ENCODE measurements at places on chromosomes 11 and 22. TPM values are rescaled to one million over a fixed set of nuclear protein-coding genes. Genes with fewer than 3 reads are reported as not detected.

LUZP2 gene
- total RNA-seq, result 1.5 TPM

ASPHD2 gene
- total RNA-seq, result 3.4 TPM

SMCO4 gene
- total RNA-seq, result 11.4 TPM

DDI1 gene
- total RNA-seq, result not detected

ARHGAP42 gene
- 1.4 TPM for total RNA-seq

ANKK1 gene
- not detected for total RNA-seq

LRRC74B gene
- total RNA-seq, result not detected

TEX12 gene
- total RNA-seq, result not detected

PAK1 gene
- total RNA-seq, result 31.3 TPM

DAGLA gene
- 1.4 TPM for total RNA-seq

SMIM35 gene
- total RNA-seq, result not detected

CRKL gene
- total RNA-seq, result 23.1 TPM

DNAJB13 gene
- 0.79 TPM for total RNA-seq

IGF2 gene
- total RNA-seq, result not detected

GLB1L3 gene
- total RNA-seq, result not detected

GRCh38 chr22:49969751-49970527, 9.4 kb downstream of the PIM3 start:
- DNase-seq, result no peak

DNA sequence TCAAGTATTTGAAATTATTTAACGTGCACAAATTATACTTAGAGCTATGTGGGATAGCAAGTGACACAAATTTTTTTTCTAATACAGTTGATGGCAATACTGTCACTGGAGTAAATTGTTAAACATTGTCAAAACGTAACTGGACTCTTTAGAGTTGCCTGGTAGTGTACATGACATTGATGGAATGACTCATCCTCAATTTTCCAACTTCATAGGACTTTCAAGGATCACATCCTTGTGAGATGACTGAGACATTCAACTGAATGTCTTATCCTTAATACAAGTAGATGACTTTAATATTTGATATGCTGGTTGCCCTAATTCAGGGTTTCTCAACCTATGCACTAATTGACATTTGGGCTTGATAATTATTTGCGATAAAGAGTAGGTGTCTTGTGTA, 310.0 kb downstream of the SWAP70 start:
- DNase-seq, result no peak

GRCh38 chr11:77438487-77438886, 35.4 kb downstream of the PAK1 start:
- no peak for DNase-seq

- DNase-seq, result no peak
These were observed 7.6 kb downstream of the OR56A1 start for GRCh38 chr11:6022956-6023355.

GRCh38 chr11:76096552-76096951, 109.8 kb downstream of the WNT11 start:
- no peak for DNase-seq

DNA sequence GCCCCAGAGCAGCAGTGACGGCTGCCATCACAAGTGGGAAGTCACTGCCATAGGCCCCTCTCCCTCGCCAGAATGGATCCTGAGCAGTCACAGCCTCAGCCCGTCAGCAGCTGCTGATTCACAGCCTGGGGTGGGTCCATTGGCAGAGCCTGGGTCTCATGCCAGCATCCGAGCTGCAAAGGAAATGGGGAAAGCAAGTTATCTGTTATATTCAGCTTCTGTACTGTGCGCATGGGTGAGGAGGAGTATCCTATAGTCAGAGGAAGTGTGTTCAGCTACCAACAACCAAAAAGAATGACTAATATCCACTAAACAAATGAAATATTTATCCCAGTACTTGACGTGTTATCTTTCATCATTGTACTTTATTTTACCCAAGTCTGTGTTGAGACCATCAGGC, 119.7 kb downstream of the RCN1 start:
- DNase-seq, result peak; percentile 82

GRCh38 chr11:113167599-113167998, 146.8 kb upstream of the TTC12 start:
- no peak for DNase-seq

DNA sequence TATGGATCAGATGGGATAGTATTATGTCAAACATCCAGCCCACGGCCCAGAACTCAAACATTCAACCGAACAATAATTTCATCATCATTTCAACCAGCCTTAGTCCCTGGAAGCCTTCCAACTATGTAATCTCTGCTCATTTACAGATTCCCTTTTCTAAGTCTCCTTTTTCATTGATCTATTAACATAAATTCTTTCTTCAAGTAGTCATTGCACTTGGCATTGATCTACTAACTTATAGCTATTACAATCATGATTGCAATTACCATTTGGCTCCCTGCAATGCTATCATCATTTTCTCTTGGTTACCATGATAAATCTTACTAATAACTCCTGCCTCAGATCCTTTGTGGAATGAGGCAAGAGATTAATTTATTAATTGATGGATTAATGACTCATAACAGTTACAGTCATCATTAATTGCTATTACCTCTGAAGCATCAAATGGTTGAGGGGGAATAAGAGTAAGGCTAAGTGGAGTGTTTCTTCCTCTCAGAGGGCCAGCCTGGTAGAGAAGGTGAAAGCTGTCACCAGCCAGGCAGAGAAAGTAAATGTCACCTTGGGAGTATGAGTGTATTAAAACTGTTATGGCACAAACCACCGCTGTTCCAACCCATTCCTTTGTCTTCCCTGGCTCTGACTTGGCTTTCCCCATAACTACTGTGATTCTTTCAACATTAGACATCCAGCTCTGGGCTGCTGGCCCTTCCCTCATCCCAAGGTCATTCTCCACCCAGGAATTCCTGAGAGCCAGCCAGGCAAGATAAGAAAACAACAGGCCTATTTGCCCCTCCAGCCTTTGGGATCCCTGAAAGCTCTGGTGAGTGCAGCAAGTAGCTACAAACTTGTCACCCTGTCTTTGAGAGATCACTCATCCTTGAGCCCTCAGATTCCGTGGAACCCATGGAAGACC, 174.7 kb downstream of the RRAS2 start:
- DNase-seq, result peak; percentile 54

- DNase-seq, result peak; percentile 55
These were observed 42.8 kb downstream of the PACS1 start for GRCh38 chr11:66112601-66113499.

GRCh38 chr11:75311858-75312288, 39.6 kb downstream of the ARRB1 start:
- peak; percentile 23 for DNase-seq

GRCh38 chr22:24688256-24688655, 85.3 kb downstream of the GGT1 start:
- no peak for DNase-seq

GRCh38 chr11:12838463-12839123, 164.4 kb downstream of the TEAD1 start:
- DNase-seq, result no peak

GRCh38 chr11:75011357-75011756, 22.6 kb downstream of the NEU3 start:
- DNase-seq, result no peak

DNA sequence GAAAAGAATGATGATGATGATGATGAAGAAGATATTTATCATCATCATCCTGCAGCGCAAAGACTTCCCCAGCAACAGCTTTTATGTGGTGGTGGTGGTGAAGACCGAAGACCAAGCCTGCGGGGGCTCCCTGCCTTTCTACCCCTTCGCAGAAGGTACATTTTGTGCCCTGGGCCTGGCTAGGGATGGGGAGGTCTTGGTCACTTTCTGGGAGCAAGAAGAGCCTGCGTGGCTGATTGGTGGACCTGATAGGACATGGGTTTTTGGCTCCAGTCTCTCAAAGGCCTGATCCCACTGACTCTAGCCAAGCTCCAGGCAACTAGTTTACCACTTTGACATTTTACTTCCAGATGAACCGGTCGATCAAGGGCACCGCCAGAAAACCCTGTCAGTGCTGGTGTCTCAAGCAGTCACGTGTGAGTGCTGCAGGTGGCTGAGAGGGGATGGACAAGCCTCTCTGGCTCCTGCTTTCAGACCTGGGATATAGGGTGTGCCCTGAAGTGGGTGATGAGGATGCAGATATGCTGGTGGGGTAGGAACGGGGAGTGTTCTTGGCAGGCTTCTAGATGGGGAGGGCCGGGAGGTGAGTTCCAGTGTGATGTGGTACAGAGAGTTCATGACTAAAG, 5.3 kb downstream of the SIDT2 start:
- DNase-seq, result no peak

- no peak for DNase-seq
These were observed 111.6 kb downstream of the KCNQ1OT1 start for GRCh38 chr11:2587976-2588748.

GRCh38 chr11:46235777-46236688, 41.4 kb upstream of the CREB3L1 start:
- no peak for DNase-seq

GRCh38 chr11:3164138-3164551, 965 bp downstream of the OSBPL5 start:
- DNase-seq, result no peak

GRCh38 chr11:126007238-126007637, 55.4 kb downstream of the CDON start:
- peak; percentile 47 for DNase-seq

GRCh38 chr22:35318346-35319215, 18.9 kb downstream of the TOM1 start:
- no peak for DNase-seq

DNA sequence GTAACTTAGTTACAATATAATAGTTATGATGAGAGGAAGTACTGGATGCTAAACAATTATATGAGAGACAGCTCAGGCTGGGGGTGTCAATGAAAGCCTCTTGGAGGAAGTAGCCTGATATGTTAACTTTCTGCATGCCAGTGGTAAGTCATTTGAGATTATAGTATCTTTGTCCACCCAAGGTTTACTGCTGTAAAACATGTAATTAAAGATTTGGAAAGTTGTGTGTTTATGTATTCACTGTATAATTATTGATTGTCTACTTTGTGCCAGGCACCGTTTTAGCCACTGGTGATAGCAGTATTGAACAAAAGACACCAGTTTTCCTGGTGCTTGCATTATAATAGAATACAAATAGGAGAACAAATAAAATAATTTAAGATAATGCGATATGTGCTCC, 624 bp upstream of the DNAJB7 start:
- no peak for DNase-seq

- DNase-seq, result no peak
These were observed 116.5 kb downstream of the PTPRJ start for GRCh38 chr11:48096588-48097525.

- DNase-seq, result no peak
These were observed 7.6 kb upstream of the PTH start for GRCh38 chr11:13503393-13503792.

GRCh38 chr11:23679041-23679440, 817.8 kb upstream of the LUZP2 start:
- no peak for DNase-seq

DNA sequence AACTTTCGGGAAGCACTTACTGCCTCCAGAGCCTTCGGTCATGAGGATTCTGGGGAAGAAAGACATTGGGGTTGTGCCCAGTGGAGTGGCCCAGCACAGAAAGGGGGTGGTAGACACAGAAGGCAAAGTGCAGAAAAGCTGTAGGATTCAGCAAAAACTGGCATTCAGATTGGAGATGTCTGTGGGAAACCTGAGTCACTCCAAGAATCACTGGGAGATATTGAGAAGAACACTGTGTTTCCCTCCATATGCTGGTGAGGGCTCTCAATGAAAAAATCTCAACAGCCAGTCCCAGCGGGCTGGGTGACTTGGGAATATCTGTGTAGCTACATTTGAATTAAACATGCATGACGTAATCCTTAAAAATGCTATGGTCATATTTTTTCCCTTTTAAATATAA, 61.2 kb upstream of the RCN1 start:
- DNase-seq, result no peak

DNA sequence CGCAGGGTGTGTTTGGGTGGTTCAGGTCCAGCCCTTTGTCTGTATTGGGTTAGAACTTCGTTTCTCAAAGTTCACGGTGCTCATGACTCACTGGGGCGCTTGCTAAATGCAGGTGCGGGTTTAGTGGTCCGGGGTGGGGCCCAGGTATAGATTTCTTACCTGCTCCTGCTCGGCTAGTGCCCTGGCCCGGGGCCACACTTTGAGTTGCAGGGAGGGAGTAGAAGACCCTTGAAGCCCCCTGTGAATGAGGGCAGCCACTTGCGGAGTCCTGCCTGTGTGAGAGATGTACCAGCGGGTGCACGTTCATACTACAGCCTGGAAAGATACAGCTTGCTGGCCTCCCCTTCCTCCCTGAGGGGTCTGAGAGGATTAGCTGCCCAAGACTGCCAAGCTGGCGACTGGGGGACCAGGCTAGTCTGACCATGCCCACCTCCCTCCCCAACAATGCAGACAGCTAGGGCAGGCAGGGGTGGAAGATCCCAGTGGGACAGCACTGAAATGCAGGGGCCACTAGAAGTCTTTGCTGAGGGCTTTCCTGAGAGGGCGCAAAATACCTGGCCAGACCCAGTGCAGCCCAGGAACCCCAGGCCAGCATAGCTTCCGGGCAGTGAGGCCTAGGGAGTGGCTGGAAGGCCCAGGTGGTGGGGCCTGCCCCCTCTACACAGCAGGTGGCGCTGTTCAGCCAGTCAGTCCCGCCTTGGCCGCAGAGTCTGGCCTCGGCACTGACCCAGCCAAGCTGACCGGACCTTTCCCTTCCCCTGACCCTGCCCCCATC, 5.1 kb upstream of the MYRF start:
- peak; percentile 66 for DNase-seq

GRCh38 chr11:31966846-31967245, 124.0 kb upstream of the RCN1 start:
- DNase-seq, result no peak

GRCh38 chr11:17687946-17688670, 31.3 kb upstream of the MYOD1 start:
- DNase-seq, result no peak

- no peak for DNase-seq
These were observed 1060.1 kb downstream of the NTM start for GRCh38 chr11:132430429-132431062.

DNA sequence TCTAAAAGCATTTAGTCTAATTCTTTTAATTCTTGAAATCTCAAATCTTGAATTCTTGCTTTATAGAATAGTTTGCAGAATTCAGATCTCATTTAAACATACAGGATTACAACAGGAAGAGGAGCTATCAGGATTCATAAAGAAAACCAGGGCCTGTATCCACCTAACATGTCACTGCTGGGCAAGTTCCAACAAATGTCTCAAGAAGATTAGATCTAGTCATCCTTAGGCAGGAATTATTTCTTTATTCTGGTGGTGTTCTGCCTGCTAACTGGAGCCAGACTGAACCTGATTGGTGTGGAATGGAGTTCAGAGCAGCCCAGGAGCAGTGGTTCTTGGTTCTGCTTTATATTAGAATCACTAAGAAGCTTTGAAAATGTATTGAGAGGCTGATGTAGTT, 500.7 kb downstream of the LRRC4C start:
- DNase-seq, result no peak

GRCh38 chr11:125263268-125263790, 98.8 kb downstream of the PKNOX2 start:
- DNase-seq, result peak; percentile 100

GRCh38 chr11:68680541-68681231, 3.7 kb upstream of the GAL start:
- DNase-seq, result no peak

DNA sequence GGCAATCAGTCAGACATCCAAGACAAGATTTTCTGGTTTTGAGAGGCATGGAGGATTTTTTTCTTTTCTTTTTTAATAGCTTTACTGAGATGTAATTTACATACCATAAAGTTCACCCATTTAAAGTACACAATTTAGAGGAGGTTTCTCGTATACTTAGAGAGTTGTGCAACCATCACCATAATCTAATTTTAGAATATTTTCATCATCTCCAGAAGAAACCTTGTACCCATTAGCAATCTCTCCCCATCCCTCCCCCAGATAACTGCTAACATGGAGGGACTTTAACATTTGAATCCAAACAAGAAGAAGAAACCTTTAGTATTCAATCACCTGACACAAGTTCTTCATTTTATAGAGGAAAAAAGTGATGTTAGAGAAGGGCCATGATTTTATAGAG, 83.6 kb downstream of the CLPB start:
- no peak for DNase-seq

Measured in MG63 (cell line).